ENCODE measurements at places on chromosomes 12 and 14. TPM values are rescaled to one million over a fixed set of nuclear protein-coding genes. Genes with fewer than 3 reads are reported as not detected.

TPH2 gene
- total RNA-seq, result not detected

DAO gene
- total RNA-seq, result not detected

MIP gene
- not detected for total RNA-seq

COCH gene
- total RNA-seq, result 4.8 TPM

LGR5 gene
- 55.8 TPM for total RNA-seq

TSPAN8 gene
- not detected for total RNA-seq

MMP19 gene
- total RNA-seq, result 14.3 TPM

GLIPR1 gene
- 38.9 TPM for total RNA-seq

TMEM253 gene
- 1.2 TPM for total RNA-seq

DNA sequence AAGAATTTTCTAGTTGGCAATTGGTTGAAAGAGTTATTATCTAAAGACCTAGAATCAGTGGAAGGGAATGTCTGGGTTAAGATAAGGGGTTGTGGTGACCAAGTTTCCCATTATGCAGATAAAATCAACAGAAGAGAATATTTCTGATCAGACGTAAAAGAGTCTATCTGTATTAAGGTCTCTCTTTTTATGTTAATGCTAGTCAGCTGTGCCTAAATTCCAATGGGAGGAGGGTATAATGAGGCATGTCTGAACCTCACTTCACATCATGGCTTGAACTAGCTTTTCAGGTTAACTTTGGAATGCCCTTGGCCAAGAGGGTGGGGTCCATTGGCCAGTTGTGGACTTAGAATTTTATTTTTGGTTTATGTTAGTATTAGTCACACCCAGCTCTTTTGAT lies 34.3 kb upstream of the CHST11 start:
- DNase-seq, result no peak

GRCh38 chr14:88950069-88950468 lies 125.6 kb downstream of the TTC8 start:
- no peak for DNase-seq

GRCh38 chr12:121820056-121820455 lies 16.2 kb downstream of the SETD1B start:
- no peak for DNase-seq

- DNase-seq, result peak; percentile 92
Observed at GRCh38 chr12:64221651-64222008, 466 bp downstream of the KICS2 start.

- DNase-seq, result no peak
Observed at GRCh38 chr12:97300891-97301290, 161.7 kb upstream of the RMST start.

GRCh38 chr12:124551268-124552144 lies 15.9 kb downstream of the NCOR2 start:
- no peak for DNase-seq

GRCh38 chr12:104459368-104459909 lies 2.7 kb downstream of the CHST11 start:
- no peak for DNase-seq
